ENCODE measurements at places on chromosomes 2 and 18.

DNA sequence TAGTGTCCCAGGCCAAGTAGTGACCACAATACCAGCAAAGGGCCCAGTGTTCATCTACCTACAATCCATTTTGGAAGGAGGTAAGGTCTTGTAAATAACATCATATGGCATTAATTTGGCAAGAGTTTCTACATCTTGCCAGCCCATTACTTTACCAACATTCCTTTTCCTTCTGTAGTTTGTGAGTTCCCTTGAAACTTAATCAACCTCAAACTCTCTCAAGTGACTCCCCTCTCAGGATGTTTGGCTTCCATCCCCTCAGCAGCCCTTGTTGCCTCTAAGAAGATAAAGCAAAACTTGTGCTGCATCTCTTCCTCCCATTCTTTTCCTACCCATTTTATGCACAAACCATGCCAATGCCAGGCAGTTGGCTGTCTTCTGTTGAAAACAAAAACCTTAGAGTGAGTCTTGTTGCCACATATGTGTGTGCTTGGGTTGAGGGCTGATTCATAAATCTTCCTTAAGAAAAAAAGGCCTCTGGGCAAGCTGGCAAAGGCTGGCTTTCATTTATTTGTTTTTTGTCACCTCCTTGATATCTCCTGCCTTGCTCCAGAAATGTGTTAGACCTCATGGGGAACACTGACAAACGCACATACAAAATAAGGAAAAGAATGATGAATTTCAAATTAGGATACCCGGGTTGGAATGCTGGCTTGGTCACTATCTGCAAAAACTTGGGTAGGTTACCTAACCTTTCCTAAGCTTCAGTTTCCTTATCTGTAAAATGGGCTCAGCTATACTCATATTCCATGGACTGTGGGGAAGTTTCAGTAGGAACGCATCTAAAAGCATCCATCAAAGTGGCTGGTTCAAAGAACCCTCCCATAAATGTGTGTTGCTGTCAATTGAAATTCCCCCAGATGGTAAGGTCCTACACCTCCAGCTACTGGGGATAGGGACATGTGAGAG, 29.4 kb upstream of the ST3GAL5 start:
- DNase-seq = no peak

- no peak for DNase-seq
Measured at GRCh38 chr2:108418416-108418815, 30.6 kb upstream of the GCC2 start.

- no peak for DNase-seq
Measured at GRCh38 chr2:86048888-86049287, 56.8 kb downstream of the POLR1A start.

GRCh38 chr2:224222291-224222690, 179.6 kb downstream of the FAM124B start:
- DNase-seq = no peak

DNA sequence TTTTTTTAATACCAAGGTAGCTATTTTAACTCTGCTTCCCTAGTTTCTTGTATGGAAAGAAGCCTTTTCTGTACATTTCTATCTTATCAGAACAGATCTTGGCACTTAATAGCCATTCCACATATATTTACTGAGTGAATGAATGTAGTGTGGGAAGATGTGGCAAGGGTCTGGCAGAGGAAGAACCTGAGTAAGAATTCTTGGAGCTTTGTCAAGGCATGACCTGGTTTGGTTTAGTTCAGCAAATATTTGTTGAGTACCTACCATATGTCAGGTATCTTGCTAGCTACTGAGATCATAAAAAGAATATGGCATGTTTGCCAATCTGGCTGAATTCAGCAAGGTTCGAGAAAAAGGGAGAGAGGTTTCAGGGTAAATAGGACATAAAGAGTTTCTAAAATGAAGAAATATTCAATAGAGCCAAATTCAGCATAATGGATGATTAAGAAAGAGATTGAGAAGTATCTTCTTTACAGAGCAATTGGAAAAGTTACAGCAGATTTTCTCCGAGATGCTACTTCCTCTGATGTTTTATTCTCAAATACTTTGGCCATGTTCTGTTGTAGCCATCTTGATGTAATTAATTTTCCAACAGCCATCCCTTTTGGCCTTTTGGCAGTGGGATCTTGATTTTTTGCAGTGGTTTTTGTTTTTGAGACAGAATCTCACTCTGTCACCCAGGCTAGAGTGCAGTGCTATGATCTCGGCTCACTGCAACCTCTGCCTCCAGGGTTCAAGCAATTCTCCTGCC, 21.7 kb upstream of the MEP1B start:
- no peak for DNase-seq

- DNase-seq = no peak
Measured at GRCh38 chr2:88842656-88843460, 151.4 kb downstream of the RPIA start.

- no peak for DNase-seq
Measured at GRCh38 chr2:232487385-232488096, at the start of gene ECEL1. Gene ECEL1 (minus strand): TSS chr2:232487834. CDS start chr2:232486653, 1,181 bp downstream.

DNA sequence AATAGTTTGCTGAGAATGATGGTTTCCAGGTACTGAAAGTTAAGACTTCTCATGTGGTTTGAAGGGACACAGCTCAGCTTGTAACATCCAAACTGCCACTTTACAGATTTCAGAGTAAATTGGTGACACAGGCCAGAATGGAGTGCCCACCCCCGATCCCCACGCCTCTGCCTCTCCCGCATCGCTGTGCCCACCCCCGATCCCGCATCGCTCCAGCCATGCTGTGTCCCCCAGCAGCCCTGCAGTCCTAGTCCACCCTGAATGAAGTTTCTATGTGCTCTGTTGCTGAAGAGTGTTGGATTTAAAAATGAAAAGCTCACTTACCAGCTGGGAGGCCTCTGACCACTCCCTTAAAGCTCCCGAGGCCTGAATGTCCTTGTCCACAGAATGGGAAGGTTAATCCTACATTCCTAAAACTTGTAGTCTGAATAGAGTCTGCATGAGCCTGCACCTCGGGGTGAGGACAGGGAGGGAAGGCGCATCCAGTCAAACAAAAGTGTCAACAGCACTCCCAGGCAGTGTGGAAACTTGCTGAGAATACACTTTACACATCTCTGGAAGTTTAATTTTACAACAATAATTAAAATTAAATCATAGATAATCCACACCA, 176.4 kb upstream of the ID2 start:
- no peak for DNase-seq

- no peak for DNase-seq
Measured at GRCh38 chr2:24725956-24726355, 67.2 kb downstream of the PTRHD1 start.

DNA sequence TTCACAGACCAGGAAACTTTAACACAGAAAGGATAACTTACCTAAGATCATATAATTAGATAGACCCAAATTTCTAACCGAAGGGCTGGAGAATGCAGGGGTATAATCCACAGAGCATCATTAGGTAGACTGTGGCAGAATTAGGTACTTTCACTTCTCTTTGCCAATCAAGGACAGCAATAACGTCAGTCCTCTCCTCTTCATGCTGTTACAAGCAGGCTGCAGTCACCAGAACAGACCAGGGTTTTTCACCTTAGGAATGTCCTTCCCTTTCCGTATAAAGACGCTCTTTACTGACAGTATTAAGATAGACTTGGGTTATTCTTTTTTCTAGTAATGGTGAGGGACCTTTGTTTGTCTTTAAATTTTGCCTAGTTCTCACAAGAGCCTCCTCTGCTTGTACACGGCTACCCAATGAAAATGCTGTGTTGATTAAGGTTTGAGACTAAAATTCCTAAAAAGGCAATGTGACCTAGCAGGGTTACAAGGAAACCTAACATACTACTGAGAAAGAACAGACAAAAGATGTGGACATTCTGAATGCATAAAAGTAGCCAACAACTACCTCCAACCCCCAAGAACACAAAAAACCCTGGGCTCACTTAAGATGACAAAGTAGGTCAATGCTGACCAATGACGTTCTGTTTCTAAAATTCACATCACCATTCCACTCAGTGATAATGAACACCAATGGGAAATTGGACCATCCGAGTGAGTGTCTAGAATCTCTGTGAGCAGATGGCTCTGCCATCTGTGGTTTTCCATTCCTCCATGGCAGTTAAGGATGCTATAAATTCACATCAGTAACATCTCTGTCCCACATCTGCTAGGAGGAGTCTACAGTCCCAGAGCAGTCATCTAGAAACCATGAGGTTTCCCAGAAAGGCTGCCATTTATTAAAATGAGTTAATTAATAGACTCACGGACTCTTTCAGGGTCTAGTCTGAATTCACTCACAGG, 2.1 kb downstream of the PDIA6 start:
- no peak for DNase-seq

DNA sequence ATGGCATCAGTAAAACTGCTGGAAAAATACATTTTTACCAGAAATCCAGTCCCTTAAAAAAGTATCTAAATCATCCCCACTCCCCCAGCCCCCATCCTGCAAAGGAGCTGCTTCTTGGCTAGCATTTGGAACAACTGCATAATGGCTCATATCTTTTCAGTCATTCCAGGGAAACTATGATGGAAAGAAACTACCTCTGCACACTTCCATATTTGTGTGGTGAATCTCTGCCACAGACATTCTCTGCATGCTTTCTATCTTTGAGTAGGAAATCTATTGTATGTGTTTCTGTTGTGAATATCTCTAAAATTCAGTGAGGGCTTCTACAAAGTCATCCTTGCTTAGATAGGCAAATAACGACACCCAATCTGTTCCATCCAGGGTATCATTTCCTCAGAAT, 632.3 kb downstream of the LRP1B start:
- no peak for DNase-seq

- no peak for DNase-seq
Measured at GRCh38 chr18:13592246-13592645, 134.1 kb downstream of the FAM210A start.

GRCh38 chr2:187593098-187593497, 38.9 kb upstream of the TFPI start:
- DNase-seq = no peak
